H4 (cell line): ENCODE measurements at places on chromosomes 5 and 9. TPM values are rescaled to one million over a fixed set of nuclear protein-coding genes. Genes with fewer than 3 reads are reported as not detected.

DNA sequence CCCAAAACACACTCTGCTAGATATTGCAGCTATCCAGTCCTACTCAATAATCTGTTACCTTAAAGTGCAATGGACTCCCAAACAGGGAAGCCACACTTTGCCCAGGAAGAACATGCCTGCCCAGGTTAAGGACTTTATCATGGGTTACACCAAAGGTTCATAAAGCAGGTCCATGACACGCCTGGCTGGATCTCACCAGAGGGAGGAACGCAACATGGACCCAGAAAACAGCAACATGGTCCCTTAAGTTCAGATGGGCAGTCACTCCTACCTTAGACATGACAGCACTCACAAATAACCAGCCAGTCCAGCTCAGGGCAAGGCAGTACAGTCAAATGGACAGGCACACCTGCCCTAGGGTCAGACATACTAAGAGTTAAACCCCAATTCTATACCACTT is 3.8 kb downstream of the P4HA2 start:
- DNase-seq = no peak

The NTRK2 gene
- total RNA-seq = 0.10 and 0.39 TPM in 2 replicates

DNA sequence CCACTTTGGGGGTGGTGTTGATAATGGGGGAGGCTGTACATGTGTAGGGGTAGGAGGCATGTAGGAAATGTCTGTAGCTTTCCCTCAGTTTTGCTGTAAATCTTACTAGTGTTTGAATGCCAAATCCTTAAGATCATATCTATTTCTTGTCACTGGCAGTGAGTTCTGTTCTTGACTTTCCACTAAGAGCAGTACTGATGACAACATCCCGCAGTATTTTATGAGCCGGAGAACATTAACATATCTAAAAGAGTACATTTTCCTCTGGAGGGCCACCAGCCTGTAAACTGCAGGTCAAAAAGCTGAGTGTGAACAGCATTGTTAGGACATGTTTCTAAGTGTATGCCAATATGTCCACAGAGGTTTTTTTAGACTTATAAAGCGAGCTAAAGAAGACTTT is 2.5 kb upstream of the HSPB3 start:
- no peak for DNase-seq

DNA sequence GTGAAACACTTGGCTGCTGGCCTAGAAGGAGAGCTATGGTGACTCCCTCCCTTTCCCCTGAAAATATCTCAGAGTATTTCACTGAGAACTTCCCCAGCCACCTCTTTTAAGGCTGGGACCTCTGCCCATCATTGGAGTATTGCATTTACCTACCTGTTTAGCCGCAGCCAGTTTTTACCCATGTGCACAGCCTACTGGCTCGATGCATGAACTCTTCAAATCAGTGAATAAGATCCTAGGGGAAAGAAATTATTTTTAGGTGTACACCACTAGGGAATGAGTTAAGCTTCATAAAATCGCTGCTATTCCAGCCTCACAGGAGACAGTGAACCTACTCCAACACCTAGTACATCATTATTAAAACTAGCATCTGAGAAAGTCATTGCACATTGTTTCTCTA is 16.8 kb upstream of the FAM174A start:
- no peak for DNase-seq
